ENCODE measurements at places on chromosomes 11 and 22.

DNA sequence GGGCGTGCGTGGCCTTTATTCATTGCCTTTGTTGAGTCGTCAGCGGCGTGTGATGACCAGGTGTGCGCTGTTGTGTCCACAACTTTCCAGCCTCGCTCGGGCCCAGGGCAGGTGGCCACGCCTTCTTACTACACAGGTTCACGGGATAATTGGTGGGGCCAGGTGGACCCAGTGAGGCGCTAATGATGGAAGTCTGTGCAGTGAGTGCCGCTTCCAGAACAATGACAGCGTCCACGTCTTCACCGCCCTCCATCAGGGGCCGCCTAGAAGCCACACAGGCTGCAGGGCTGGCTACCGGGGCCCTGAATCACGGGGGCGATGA, 1197.3 kb downstream of the BRD1 start:
- no peak for DNase-seq

- DNase-seq, result peak; percentile 63
These were observed 55.0 kb downstream of the MYH9 start for GRCh38 chr22:36332623-36333332.

DNA sequence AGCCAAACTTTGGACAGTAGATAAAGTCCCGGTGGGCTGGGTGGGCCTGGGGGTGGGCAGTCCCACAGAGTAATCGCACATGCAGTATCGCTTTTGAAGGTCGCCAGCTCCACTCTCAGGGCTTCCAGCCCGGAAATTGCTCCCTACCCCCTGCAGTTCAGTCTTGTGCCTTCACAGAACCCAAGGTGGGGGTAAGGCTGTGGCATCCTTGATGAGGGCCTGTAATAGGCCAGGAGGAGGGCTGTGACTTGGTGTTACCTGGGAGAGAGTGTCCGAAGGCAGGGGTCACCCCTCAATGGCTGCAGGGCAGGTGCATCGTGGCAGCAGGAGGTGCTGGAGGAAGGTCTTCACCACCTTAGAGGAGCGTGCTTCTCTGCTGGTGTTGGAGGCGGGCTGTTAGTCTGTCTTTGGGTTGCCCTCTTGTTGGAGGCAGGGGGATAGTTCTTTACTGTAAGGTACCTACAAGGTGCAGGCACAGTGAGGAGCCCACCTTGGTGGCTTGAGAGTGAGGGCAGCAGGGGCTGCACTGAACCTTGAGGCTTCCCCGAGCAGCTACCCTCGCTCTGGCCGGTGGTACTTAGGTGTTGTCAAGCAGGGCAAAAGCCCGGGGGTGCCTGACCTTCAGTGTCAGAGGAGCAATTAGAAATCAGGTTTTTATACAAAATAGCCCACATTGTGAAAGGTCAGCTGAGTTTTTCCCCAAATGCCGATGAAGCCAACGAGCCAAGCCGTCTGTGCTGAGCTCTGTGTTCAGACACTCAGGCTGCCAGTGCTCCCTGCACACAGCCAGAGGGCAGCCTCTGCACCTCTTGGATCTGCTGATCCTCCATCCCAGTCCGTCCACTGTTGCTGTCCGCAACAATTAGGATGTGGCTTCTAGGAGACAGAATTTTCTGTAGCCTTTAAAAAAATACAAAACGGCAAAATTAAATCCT, 21.9 kb downstream of the SAMM50 start:
- no peak for DNase-seq

GRCh38 chr22:50035131-50035881, 22.7 kb upstream of the IL17REL start:
- peak; percentile 6 for DNase-seq

- DNase-seq, result no peak
These were observed 10.7 kb downstream of the OLFML1 start for GRCh38 chr11:7495882-7496551.

- no peak for DNase-seq
These were observed 6.0 kb downstream of the AIFM3 start for GRCh38 chr22:20972933-20973577.

- no peak for DNase-seq
These were observed 65.9 kb downstream of the MED15 start for GRCh38 chr22:20573176-20573832.

DNA sequence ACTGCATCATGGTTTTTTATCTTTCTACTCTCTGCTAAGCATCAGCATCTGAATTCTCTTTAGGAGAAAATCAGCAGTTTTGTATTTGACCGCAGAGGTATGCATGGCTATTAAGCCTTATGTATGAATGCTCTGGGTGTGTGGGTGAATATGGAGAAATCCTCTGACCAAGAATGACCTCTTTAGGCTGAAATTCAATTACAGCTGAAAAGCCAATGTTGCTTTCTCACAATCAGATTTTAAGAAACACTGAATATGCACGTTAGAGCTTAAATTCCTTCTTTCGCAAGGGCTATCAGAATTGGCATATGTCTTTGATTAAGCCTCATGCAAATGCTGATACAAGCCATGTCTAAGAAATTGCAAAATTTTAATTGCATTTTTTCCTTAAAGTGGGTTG, 43.2 kb downstream of the ARHGAP42 start:
- no peak for DNase-seq

DNA sequence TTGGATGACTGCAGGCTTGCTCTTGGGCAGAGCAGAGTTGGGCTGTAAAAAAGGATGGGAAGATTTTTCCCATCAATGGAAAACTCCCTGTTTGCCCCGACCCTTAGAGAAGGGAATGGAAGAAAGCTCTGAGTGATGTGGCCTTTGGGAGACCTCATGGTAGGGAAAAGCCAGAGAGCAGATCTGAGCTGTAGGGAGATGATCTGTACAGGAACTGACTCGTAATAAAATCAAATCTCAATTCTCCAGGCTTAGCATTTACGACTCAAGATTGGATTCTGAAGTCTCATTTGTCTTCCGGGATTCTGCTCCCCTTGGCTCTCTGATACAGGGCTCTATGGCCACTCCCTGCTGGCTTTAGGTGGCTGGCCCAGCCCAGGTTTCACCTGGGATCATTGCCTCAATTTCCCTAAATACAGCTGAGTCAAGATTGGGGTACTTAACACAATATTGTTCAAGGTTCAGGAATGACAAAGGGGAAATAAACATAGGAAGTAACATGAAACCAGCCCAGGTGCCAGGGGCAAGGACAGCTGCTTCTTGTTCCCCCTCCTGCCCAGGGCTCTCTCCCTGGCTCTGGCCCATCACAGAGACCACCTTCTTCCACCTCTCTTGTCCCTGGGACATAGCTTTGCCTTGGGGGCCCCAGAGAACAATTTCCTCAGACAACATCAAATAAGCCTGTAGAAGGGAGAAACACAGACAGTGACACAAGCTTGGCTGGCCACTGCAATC, 38.4 kb upstream of the THY1 start:
- no peak for DNase-seq

- DNase-seq, result no peak
These were observed 27.6 kb downstream of the TP53I11 start for GRCh38 chr11:44923115-44923514.

DNA sequence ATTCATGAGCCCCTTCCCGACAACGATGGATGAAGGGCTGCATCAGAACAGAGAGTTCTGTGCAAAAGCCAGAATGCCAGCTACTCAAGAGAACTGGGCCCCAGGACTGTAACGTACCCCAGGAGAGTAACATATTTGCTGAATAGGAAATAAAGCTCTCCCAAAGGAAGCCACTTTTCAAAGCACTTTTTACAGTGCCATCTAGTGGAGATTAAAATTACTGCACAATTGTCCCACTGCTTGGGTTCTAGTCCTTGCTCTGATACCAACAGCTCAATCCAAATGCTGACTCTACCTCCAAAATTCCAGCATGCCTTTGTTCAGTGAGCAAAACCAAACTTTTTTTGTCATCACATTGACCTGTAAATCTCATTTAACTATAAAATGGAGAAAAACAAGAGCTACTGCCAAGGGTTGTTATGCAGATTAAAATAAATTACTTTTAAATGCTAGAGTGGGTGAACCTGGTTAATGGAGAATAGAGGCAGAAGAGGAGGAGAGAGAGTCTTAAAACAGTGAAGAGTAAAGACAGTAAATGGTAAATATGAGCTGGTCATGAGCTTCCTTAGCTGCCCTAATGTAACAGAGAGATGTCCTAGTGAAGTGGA, 87.6 kb upstream of the FSHB start:
- no peak for DNase-seq

GRCh38 chr11:125102510-125102909, 8.9 kb downstream of the TMEM218 start:
- DNase-seq, result no peak

- DNase-seq, result no peak
These were observed 818.6 kb downstream of the FAM181B start for GRCh38 chr11:81915045-81915444.

DNA sequence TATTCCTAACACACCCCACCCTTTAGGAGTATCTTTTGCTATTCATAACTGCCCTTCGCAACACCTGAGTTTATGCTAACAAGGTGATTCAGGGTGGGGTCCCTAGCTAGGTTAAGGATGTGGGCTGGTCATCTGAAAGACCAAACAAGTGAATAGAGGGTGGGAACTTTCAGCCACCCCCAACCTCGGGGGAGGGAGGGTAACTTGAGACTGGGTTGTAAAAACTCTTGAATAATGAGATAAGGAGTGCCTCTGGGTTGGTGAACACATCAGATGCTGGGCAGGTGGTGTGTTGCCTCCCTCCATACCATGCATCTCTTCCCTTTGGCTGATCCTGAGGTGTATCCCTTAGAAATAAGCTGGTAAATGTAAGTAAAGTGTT, 111.5 kb downstream of the SWAP70 start:
- DNase-seq, result no peak

GRCh38 chr22:28883917-28884746, 760 bp downstream of the ZNRF3 start:
- DNase-seq, result peak; percentile 61

DNA sequence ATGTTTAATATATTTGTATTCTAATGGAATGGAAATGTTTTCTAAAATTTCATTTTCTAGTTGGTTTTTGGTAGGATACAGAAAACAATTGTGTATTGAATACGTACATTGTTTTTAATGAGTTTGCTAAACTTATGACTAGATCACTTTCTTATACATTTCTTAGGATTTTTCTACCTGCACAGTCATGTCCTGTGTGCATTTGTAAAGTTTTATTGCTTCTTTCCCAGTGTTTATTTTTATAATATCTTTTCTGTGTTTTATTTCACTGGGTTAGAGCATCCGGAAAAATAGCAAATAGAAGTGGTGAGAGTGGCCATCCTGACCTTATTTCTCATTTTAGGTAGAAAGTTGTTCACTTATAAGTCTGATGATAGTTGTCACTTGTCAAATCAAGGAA, 103.6 kb downstream of the TMEM135 start:
- no peak for DNase-seq

DNA sequence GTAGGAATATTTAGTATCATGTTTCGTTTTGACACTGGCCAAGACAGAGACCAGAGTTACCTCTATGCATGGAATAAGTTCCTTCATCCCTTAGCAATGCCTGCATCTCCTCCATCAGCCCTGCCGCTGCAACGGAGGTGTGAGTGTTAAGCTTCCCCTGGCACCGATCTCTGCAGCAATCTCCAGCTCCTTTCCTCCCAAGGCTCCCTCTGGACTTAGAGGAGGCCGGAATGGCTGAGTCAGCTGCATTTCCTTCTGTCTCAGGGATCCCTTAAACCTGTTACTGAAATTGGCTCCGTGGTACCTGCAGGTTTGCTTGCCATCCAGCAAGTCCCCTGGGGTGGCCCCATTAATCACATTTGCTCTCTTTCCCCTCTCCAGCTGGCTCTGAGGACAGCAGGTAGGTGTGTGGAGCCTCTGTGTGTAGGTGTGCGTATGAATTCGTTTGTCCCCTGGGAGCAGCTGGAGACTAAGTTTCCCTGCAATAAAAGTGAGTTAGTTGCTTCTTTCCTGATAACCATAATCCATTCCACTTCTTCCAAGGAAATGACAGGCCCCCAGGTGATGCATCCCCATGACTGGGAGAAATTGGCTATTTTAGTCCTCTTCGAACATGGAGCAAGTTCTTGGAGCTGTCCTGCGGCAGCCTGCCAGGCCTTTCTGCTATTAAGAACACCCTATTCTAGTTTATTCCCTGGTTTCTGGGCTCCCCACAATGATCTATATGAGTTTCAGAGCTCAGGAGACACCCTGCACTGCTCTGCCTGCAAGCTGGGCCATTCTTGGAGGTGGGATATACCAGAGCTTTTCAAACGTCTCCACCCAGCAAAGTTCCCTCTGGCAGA, 457.2 kb upstream of the CADM1 start:
- no peak for DNase-seq

DNA sequence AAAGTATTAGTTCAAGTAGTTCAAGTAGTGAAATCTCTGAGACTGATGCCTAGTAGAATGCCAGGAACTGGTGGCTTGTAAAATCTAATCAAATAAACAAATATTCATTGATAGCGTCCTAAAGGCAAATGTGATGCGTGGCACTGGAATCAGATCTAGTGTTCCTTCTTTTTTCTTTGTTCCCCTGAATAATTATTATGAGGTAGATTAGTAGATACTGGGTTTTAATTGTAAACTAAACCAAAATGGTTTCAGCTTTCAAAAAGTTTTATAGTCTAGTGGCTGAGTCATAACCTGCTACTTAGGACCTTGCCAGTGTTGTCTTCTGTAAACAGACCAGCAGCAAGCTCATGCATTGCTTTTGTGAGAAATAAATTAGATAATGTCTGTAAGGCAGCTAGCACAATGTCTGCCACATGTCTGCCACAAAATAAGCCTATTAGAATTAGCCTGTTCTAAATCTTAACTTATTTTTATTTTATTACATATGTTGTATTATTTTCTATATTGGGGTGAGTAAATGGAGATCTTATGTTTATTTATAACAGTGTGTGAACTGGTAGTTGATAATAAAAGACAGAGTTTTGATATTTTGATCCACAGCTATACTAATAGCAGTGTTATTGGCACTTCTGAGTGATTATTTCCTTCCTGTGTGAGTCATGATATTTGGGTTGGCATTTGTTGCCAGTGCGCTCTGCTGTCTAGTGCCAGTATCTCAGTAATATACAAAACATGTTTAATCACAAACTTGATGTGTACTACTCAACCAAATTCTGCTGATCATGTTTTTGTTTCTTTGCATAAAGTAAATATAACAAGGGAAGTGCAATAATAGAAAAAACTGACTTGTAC, 135.7 kb downstream of the TMEM135 start:
- peak; percentile 13 for DNase-seq

- DNase-seq, result no peak
These were observed 94.5 kb downstream of the ME3 start for GRCh38 chr11:86577644-86578636.

- DNase-seq, result no peak
These were observed 229.0 kb downstream of the BLID start for GRCh38 chr11:121886996-121887395.

DNA sequence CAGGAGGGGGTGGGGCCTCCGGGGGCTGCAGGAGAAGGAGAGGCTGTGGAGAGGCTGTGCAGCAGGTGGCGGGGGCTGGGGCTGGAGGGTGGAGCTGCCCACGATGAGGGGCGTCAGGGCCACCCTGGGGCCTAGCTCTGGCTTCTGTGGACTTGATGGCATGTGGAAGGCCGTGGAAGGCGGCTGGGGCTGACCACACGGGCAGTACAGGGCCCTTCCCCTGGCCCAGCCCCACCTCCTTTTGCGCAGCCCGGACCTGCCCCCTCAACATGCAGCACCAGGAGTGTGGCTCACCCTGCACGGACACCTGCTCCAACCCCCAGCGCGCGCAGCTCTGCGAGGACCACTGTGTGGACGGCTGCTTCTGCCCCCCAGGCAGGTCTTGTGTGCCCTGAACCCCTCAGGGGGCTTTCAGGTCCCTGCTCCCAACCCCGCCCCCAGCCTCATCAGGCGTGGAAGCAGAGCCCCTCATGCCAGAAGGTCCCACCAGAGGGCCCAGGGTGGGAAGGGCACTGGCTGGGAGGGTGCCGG, 6.1 kb downstream of the MUC5B start:
- no peak for DNase-seq

Data from CD8-positive, alpha-beta T cell (primary cell).